ENCODE measurements at places on chromosomes 4 and X.

GRCh38 chr4:104351706-104352105 is 143.0 kb downstream of the CXXC4 start:
- DNase-seq: no peak

- no peak for DNase-seq
Measured at GRCh38 chrX:7119950-7120877, 27.3 kb upstream of the STS start.

DNA sequence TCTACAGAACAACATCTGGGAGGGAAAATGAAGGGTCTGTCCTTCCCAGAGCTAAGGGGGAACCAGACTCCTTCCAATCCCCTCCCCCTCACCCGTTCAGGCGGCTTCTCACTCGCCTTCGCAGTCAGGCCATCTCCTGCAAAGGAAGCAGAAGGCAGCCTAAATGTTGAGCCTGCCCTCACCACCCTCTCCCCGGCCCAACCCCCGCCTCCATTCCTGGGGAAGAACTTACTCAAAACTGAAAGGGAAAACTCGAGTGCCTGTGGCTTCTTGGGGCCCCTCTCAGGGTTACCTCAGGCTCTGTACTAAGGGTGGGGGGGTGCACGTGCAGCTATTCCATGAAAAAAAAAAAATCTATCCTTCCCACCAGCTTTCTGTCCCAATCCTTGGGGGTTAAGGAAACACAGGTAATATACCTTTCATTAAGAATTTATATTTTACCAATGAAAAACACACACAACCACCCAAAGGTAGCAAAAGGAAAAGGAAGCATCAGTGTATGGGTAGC is 2.4 kb downstream of the ZMYM3 start:
- DNase-seq: no peak

DNA sequence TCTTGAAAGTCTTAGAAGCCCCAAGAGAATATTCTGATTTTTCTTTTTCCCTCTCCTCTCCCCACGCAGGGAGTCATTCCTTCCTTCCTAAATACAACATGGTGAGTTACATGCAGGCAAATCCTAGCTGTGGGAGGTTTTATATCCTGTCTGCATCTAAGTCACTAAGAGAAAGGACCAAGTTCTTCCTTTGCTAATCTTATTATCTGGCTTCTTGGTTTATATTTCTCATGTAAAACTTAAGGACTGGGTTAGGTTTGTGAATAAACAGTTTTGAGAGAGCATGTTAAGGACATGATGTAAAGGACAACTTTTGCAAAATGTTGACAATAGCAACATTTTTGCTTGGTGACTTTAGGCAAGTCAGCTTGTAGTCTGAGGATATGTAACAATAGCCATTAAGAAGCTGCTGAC is 5.1 kb upstream of the CXCL9 start:
- no peak for DNase-seq

- DNase-seq: no peak
Measured at GRCh38 chr4:187236209-187236890, 512.7 kb upstream of the FAT1 start.

- DNase-seq: no peak
Measured at GRCh38 chrX:10557166-10557565, 63.2 kb downstream of the MID1 start.

- no peak for DNase-seq
Measured at GRCh38 chr4:80243274-80244018, 23.0 kb upstream of the FGF5 start.

DNA sequence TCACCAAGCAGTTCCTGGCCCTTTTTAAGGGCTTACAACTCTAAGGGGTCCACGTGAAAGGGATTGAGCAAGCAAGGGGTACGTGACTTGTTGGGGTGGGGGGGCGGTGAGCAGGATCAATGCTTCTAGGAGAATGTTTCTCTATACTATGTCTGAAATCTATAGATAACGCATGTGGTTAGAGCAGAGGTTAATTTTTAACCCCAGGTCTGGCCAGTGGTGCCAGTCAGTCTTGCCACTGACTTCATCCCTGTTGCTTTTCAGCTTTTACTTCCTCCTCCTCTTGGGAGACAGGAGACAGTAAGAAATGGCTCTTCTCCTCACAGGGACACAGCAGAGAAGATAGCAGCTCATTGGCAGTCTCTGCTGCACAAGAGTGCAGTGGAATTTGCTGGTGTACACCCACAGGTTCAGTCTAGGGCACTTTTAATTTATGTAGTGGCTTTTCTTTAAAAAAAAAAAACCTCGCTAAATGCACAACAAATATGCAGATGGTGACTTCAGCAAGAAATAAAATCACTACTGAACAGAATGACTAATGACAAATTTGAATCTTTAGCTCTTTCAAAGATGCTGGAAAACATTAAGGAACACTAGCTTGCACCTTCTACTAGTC is 190.5 kb downstream of the CCNG2 start:
- no peak for DNase-seq

DNA sequence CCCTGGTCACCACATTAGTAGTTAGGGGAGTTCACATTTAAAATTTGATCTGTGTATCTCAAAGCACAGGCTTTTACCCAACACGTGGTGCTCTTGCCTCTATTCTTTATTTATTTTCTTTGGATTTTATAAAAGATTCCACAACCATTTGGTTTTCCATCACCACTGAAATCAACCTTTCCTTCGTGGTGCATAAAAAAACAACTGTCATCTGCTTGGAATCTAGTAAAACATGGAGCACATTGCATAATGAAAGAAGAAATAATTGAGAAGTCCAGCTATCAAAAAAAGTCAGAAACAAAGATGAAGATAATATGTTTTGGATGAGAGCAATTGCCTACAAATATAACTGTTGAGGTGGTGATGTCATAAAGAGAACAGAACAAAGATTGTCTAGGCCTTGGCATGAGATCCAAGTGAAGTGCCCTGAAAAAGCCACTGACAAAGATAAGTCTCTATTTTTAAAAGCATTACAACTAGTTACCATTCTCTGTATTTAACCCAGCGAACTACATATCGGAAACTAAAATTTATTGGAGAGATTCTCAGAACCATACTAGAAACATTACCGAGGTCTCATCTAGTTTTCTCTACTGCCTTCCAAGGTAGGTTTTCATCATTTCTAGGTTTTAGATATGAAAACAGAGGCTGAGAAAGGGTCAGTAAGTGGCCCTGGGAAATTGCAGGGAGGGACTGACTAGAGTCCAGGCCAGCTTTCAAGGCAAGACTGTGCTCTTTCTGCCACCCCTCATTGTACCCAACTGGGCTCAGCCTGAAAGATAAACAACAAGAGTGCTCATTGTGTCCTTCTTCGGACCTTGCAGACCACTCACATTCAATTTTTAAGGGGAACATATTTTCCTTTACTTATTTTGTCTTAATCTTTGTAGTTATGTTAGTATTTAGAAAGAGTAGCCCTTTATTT is 127.3 kb downstream of the MAD2L1 start:
- DNase-seq: no peak

DNA sequence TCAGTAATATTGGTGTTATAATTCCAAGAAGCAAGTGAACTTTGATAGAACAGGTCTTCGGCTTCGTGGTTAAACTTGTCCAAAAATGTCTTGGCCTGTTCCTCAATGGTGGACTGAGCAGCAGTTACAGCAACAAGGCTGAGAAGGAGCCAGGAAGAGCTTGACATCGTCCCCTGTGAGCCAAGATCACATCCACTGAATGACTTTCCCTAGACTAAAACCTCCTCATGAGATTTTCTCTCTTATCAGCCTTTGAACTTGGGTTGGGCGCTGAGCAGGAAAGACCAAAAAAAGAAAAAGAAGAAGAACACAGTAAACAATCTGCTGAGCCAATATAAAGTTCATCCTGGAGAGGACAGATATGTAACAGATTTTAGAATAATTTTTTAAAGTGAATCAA is at the start of gene ACE2:
TSS of gene ACE2 (minus strand) at position 216 of the 400 bp plus-strand sequence. CDS start at position 167, 49 bp downstream.
- no peak for DNase-seq

- no peak for DNase-seq
Measured at GRCh38 chr4:113893546-113893945, 85.9 kb downstream of the ARSJ start.

GRCh38 chrX:85993539-85994197 is 53.7 kb downstream of the CHM start:
- no peak for DNase-seq

DNA sequence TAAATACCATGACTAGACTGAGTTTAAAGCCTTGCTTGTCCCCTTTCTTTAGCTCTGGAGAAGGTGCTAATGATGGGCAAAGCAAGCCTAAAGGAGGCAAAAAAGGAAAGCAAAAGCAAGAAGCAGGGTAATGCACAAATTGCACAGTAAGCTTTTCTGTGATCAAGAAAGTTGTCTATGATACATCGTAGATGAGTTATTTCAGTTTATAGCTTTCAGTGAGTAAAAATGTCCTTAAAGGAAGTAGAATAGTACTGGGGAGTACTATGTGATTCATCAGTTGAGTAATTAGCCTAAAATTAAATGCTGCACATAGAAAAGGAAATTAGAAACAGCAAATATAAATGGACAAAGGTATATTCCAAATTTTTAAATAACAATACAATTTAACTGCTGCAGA is 50.2 kb upstream of the PDE5A start:
- no peak for DNase-seq

DNA sequence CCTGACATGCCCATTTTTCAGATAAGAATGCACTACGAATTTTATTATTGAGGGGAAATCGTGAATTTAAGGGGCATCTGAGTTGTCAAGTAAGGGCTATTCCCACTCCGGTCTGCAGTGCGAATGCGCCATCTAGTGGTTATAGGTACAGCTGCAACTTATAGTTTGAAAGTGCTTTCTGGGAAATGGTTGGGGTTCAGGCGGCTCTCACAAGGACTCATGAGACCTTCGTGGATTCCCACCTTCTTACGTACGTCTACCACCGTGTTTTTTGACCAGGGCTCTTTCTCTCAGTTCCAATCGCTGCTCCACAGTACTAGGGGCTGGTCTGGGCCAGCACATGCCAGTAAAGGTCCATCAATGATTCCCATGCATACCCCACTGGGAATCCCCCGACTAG is 12.3 kb downstream of the MSL3 start:
- DNase-seq: no peak

GRCh38 chr4:1772853-1773538 is 20.1 kb upstream of the FGFR3 start:
- DNase-seq: no peak

- no peak for DNase-seq
Measured at GRCh38 chr4:69830560-69831269, 29.2 kb downstream of the SULT1E1 start.

- no peak for DNase-seq
Measured at GRCh38 chrX:84182516-84182915, 5.5 kb downstream of the RPS6KA6 start.

- no peak for DNase-seq
Measured at GRCh38 chrX:139484591-139484990, 45.9 kb upstream of the F9 start.

DNA sequence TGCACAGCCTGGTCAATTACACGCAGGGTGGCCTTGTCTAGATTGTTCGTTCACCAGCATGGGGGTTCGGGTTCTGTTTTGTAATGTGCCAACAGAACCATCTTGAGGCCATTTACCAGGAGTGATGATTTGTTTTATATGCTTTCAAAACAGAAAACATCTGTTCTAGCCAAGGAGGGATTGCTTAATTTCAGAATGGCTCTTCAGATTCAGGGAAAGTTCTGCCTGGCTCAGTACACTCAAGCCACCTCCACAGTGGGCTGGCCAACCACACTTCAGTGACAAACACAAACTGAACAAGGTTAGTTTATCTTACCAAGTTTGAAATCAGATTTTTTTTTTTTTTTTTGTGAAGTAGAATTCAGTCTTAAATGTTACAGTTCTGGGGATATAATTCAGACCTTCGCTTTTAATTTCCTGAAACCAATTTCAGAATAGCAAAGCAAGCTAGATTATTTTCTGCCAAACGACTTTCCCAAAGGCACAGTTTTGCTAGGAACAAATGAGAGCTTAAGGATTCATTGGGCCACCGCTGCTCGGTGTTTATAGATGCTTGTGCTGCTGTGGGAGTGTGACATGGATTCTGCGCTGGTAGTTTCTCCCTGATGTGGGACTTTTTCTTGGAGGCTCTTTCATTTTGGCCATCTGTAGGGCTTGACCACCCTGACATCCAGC is 23.4 kb downstream of the SMS start:
- DNase-seq: no peak

GRCh38 chr4:185672618-185673017 is 137.3 kb upstream of the PDLIM3 start:
- DNase-seq: no peak

DNA sequence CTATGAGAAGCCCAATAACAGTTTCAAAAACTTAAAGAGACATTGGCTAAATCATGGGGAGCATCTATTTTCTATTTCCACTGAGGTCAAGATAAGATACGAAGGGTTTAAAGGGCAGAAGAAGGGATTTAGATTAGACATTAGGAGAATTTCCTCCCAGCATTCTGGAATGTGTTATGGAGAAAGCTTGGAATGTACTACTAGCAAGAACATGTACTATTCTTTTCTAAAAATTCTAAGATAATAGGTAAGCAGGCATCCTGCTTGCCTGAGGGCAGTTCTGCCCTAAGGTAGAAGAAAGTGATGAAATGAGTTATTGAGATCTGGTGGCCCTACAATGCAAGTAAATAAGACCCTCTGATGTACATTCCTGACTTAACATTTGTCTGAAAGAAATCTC is 279.2 kb downstream of the NR3C2 start:
- no peak for DNase-seq

All from stimulated activated CD8-positive, alpha-beta memory T cell treated with anti-CD3 and anti-CD28 coated beads, Interleukin-15, amount 100 ng/mL, for 24 hours (primary cell).